ENCODE measurements at places on chromosomes 12 and 14. TPM values are rescaled to one million over a fixed set of nuclear protein-coding genes. Genes with fewer than 3 reads are reported as not detected.

DNA sequence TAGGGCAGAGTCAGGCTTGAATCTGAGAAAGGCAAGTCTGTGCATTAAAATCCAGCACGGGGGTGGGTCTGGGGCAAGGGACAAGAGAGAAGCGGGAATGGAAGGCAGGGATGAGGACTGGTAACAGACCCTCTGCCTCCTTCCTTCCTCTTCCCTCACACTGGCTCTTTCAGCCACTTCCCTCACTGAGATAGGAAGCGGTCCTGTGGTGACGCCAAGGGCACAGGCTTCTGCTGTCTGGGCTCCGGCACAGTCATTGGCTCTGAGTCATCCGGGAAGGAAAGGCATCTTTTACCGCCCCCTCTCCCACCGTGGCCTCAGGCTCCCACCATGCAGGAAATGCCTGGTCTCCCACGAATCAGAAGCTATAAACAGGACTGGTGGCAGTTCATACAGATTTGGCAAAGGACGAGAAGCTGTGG lies 70.2 kb downstream of the ETV6 start:
- DNase-seq = no peak

- DNase-seq = peak; percentile 77
Measured at GRCh38 chr12:56193025-56193578, 3.8 kb upstream of the SMARCC2 start.

DNA sequence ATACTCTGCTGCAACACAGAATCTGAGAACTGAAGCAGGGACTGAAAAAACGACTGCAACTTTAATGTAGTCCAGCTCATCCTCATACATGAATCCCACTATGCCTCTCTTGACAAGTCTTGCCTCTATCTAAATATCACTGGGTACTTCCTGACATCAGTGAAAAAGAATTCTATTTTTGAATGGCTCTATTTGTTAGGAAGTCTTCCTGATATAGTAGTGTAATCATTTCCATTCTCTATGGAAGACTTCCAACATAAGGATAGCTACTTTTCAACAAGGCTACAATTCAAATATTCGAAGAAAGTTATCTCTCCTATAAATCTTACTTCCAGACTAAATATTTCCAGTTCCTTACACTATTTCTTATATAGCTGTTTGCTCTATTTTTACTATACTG lies 167.5 kb downstream of the MDGA2 start:
- DNase-seq = no peak

GRCh38 chr12:108495054-108495453 lies 20.0 kb upstream of the FICD start:
- DNase-seq = no peak

DNA sequence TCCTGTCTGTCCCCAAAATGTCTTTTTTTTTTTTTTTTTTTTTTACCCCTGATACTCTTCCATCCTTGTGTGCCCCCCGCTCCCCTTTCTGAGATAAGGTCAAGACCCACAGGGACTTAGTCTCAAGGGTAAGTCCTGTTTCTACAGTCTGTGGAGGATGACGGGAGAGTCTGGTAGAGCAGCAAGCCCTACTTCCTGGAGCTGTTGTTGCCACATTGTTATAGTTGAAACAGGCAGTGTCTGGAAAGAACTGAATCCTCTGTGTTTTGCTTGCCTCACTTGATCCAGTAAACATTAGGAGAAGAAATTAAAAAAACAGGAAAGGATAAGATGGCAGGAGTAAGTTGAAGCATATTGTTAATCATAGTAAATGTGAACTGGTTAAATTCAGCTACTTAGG lies 45.5 kb downstream of the ZNF664 start:
- DNase-seq = no peak

- DNase-seq = no peak
Measured at GRCh38 chr14:30998100-30998706, 27.2 kb upstream of the AP4S1 start.

- peak; percentile 64 for DNase-seq
Measured at GRCh38 chr12:21940549-21941505, at the start of gene ABCC9. ABCC9 (minus strand) TSS chr12:21941426; CDS start chr12:21936674, 4,752 bp downstream.

- DNase-seq = no peak
Measured at GRCh38 chr14:94922595-94923239, 152.8 kb upstream of the GSC start.

DNA sequence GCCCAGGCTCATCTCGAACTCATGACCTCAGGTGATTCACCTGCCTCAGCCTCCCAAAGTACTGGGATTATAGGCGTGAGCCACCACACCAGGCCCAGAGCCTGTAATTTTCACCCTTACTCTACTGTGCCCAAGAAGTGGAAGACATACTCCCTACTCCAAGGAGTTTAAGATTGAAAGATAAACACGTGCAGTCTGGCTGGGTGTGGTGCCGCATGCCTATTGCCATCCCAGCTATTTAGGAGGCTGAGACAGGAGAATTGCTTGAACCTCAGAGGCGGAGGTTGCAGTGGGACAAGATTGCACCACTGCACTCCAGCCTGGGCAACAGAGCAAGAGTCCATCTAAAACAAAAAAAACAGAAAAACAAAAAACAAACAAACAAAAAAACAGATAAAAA lies 90.0 kb downstream of the NINJ2 start:
- DNase-seq = no peak

GRCh38 chr12:116599285-116600136 lies 40.3 kb downstream of the MAP1LC3B2 start:
- DNase-seq = no peak

DNA sequence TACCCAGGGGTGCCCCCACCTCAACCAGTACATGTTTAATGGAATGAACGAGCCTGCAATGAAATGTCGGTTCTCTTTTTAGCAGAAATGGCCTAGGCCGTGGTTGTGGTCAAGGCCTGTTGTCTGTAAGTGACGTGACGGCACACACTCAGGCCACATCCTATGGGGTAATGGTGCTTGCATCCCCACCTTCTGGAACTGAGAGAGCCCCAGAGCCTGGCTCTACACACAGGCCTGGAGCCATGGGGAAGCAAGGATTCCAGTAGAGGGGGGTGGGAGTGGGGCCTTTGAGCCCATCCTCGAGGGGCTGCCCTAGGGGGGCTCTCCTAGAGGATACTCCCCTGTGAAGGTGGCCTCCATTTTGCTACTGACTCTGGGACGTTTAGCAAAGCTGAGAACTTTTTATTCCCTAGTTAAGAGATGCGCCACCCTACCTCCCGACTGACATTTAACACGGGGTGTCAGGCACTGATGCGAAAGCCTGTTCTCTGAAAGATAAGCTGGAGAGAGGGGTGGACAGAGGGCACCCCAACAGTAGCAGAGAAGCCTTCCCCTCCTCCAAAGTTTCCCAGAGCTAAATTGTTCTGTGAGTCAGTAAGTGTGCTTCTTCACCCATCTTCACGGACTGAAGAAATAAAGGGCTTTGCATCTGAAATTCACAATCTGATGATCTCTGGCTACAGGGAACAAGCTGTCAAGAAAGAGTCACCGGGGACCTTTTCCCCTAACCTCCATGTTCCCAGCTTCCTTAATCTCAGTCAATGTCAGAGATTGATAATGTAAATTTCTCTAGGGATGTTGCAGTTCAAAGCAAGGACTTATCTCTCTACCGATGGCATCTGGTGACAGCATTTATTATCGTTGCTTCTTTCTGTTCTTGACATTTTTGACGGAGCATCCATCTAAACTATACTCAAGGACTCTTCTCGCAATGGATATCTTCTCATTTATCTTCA lies 6.8 kb downstream of the RIN3 start:
- no peak for DNase-seq

DNA sequence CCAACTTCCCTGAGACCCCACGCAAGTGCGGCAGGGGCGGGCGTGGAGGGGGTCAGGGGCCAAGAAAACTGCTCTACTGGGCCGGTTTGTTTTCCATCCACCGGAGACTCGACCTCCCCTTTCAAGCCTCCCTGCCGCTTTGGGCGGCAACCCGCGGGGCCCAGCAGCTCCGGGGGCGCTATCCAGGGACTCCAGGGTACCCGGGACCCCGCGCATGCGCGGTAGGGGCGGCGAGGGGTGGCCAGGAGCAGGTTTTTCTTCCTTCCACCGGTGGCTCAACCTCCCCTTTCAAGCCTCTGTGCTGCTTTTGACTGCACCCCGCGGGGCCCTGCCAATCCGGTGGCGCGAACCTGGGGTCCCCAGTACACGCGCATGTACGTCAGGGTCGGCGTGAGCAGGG lies 323.5 kb downstream of the ALG10 start:
- DNase-seq = no peak

- DNase-seq = no peak
Measured at GRCh38 chr12:111753144-111753881, 13.4 kb upstream of the ALDH2 start.

DNA sequence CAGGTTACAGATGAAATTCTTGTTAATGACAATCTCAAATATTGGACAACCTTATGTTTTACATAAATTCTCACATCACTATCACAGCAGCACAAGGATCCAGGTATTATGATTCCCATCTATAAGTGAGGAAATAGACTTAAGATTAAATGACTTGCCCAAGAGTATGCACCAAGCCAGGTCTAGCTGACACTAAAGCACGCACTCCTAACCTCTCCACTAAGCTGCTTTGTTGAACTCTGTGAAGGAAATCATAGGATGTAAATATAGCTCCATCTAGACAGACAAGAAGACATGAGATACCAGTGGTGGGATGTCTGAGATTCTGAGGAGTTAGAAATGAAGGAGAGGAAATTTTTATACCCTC lies 87.9 kb downstream of the PHLDA1 start:
- no peak for DNase-seq

GRCh38 chr14:35366056-35366451 lies 38.5 kb downstream of the NFKBIA start:
- no peak for DNase-seq

DNA sequence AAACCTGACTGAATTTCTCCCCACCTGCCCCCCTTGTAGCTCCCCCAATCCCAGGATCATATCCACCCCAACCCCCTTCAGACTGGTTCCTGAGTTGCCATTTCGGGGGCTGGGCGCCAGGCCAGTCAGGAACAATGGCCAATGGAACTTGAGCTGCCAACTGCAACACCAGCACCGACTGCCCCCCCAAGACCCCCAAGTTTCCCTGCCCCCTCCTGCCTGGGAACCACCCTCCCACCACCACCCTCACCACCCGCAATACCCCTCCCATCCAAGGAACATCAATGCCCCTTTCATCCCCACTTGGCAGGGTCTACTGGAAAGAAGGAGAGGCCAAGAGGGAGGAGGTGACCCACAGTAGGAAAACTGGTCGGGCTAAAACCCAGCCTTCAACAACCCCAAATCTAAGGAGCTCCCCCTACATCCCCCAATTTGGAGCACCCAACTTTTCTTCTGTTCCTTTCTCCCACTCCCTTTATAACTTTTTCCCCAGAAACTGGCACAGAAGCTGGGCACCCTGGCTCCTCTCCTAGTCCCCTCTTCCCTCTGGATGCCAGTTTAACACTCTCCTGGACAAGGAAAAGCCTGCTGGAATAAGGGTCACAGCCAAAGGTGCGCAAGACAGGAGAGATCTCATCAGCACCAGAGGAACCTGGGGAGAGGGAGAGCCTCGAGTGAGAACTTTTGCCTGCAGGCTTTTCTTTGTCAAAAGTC lies 1.6 kb upstream of the NDRG2 start:
- no peak for DNase-seq

DNA sequence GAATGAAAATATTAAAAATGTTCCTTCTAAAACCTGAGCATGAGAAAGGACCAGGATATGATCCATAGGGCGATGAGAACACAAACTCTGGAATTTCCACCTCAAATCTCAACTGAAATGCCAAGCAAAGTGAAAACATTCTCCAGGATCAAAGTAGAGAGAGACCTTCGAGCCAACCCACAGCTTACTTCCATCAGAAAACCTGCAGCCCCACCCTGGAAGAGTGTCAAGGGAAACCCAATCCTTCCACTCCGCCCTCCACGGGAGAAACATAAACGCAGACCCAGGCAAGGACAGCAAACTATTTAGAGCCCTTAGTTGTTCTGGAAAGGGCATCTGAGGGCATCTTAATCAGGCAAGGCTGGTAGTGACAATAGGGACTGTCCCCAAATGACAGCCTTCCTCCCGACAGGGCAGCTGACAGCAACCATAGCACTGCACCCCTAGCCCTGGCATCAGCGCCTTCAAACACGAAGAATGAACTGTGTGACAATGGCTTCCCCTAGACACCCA lies 21.8 kb downstream of the SLC15A4 start:
- no peak for DNase-seq

DNA sequence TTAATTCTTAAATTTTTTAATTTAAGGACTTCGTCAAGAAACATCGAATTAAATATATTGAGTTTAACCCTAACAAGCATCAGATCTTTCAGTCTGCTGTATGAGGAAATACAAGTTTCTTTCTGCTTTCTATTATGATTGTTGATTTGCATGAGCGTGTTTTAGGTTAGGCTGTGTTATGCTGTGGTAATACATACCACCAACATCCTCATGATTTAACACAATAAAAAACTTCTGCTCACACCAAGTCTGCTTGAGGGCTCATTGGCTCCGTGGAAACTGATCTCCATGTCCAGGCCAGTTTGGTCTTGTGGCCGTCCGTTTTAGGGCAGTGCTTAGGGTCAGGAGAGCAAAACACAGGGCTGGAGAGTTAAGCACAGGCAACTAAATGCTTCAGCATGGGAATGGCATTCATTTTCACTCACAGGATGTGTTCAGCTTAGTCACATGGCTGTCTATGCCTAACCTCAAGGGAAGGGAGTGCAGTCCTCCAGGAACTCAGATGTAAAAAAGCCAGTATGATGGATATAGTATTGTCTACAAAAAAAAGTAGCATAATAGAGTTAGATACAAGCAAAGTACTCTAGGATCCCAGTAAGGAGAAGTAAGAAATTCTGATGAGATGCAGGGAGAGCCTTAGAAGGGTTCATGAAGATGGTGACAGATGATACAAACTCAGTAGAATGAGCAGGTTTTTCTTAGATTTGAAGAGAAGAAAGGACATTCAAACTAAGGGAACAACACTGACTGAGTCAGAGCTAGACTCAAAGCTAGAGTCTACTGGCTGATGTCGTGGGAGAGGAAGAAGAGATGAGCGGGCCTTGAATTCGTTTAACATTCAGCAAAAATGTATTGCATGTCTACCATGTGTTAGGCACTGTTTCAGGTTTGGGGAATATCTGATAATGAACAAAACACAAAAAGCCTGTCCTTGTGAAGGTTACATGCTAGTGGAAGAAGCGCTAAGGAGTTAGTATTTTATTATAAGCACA lies 16.3 kb downstream of the MARK3 start:
- no peak for DNase-seq

- no peak for DNase-seq
Measured at GRCh38 chr12:126899926-126900792, 1366.8 kb upstream of the TMEM132C start.

DNA sequence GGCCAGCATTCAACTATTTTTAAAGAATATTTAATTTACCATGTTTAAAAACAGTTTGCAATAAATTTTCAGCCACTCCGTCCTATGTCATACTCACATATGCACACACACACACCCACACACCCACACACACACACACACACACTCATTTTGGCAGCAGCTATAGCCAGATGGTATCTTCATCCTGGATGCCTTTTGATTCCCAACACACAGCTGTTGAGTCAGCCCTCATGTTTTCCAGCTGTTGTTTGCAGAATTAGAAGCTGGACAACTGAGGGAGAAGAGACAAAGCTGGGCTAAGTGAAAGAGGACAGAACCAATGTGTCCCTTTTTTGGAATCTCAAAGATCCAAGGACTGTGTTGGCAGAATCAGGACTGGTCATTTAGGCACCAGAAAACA lies 80.0 kb upstream of the EGLN3 start:
- peak; percentile 40 for DNase-seq

- peak; percentile 39 for DNase-seq
Measured at GRCh38 chr12:114952573-114953271, 268.7 kb upstream of the TBX3 start.

SLC25A47 gene
- polyA plus RNA-seq = not detected

CYP46A1 gene
- polyA plus RNA-seq = 1.1 TPM

CLEC1B gene
- 0.87 TPM for polyA plus RNA-seq

GPRC5D gene
- 0.86 TPM for polyA plus RNA-seq

Data from right renal cortex interstitium (tissue), 3 donors.